ENCODE measurements at places on chromosomes 5 and 9.

DNA sequence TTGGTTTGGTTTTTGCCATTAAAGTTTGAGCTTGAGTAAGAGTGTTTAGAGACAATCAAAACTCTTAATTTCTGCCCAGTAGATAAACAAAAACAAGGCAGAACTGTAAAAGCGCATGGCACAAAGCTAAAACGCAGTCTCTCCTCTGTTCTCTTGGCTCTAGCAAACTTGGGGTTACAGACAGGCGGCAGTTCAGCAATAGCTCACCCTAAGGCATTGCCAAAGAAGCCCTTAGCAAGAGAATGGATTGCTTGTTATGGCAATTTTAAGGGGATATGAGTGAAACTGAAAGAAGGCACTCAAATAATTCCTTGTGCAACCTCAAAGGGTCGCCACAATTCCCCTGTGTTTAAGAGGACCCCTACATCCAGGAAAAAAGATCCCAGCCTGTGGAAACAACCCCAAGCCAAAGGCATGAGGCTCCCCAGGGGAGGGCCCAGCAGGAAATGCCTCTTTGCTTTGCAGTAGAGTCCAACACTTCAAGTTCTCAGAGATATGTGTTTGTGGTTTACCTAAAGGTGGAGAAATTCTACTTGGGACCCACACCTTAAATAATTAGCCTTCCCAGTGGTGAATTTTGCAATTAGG is 317.0 kb upstream of the MPDZ start:
- DNase-seq: no peak

DNA sequence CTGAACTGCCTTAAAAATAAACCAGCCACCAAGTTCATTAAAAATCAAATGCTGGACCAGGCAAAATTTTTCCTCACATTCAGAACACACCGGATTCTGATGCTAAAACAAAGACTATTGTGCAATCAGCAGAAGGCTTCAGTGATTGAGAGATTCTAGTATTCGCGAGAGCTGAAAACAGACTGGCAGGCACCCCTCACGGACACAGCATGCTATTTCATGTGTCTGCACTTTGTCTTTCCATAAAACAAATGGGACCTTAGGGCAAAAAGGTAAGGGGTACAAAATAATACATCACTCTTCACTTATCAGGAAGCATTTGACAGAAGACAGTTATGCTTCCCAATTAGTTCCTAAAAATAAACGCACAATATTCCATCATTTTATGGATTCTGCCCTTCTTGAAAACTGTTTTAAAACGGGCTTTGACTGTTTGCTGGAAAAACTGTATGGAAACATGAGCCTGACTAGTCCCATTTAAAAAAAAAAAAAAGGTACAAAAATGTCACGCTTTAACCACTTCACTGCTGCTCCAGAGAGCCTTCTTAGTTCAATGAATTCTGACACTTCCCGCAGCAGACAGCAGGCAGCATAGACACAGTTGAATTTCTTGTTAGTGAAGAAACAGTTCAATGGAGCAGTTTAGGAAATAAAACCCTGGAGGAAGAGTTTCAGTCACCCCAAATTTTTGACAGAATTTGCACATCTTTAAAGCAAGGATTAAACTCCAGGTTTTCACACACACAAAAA is 99.2 kb downstream of the MED27 start:
- no peak for DNase-seq

- no peak for DNase-seq
Measured at GRCh38 chr5:150801117-150801927, 22.8 kb downstream of the SMIM3 start.

- no peak for DNase-seq
Measured at GRCh38 chr9:21919377-21920362, 74.5 kb downstream of the CDKN2A start.

- DNase-seq: no peak
Measured at GRCh38 chr5:60346393-60346792, 353.6 kb downstream of the DEPDC1B start.

DNA sequence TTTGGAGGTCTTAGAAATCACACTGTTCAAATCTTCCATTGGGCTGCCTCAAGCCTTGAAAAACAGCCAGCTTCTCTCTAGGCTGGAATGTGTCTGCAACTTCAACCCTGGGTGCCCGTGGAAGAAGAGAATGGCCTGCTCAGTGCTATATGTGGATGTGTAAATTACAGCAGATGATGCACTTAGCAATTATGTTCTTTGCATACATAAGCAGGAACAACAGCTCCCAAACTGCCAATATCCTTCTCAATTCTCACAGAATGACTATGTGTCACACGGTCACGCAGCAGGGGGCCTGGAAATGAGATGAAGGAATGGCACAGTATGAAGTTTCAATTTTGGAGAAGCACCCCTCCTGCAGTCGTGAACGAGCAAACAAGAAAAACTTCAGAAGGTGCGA is 175.2 kb upstream of the SMARCA2 start:
- no peak for DNase-seq

GRCh38 chr9:127161081-127161624 is 38.7 kb upstream of the ANGPTL2 start:
- no peak for DNase-seq

DNA sequence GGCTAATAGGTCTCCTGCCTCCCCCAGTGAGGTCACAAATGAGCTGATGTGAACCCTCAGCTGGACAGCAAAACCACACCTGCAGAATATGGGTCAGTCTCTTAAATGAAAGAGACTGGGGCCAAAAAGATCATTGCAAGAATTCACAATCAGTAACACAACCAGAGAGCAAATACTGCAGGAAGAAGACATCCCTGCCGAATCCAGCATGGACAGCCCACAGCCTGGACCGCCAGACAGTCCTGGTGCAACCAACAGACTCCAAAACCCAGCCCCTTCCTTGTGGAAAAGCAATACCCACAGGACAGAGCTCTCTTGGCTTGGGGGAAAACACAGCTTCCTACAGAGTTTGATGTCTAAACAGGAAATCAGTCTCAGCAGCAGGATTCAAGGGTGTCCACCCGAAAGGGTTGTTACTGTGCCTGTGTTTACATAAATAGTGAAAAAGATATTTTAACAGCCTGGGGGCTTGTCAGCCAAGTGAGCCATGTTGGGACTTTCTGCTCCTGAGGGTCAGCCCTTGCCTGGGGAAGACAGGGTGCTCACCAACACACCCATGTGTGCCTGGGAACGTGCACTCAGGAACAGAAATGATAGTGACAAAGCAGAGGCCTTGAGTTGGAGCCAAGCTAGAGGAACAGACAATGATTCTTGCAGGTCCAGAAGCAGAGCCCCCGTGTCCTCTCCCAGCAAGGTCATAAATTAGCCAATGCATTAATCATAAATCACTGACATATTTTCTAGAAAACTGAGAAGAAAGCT is 106.2 kb downstream of the SEMA5A start:
- no peak for DNase-seq

GRCh38 chr5:170483701-170484458 is 19.9 kb upstream of the KCNIP1 start:
- no peak for DNase-seq

GRCh38 chr5:18736051-18736398 is 1101.8 kb downstream of the TAF11L14 start:
- DNase-seq: no peak

DNA sequence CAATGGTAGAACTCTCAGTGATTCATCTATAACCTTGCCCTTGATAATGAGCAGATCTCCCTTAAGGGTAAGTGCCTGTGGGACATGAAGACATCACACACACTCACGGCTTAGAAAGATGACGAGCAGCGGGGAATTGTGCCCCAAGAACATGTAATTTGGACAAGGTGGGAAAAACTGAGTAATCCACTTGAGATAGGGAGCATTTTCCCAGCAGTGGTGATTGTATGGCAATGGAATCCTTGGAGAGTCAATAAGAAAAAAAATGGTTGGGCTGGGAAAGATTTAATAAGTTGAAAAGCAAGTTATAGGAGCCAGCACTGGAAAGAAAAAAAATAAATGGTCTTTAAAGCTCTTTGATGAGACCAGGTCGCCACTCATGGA is 193.1 kb downstream of the GLIS3 start:
- DNase-seq: no peak

DNA sequence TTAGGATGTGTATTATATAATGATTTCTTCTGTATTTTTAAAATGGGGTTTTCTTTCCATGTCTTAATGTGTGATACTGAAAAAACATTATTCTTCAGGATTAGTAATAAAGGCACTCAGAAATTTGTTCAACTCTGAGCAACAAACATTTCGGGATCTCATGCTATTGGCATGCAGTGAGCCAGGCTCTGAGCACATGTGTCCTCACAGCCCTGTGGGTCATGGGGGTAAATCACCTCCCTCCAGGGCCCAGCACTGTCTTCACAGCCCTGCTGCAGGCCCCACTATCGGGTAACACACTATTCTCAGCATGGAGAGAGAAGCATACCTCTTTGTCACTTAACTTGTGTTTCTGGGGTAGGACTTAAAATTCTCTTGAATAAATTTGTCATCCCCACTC is 14.0 kb downstream of the TMEM174 start:
- no peak for DNase-seq

GRCh38 chr5:132466433-132467286 is 23.9 kb downstream of the IRF1 start:
- peak; percentile 48 for DNase-seq

GRCh38 chr9:114919611-114920010 is 10.8 kb downstream of the TNFSF8 start:
- DNase-seq: no peak

GRCh38 chr9:110356639-110357395 is 19.2 kb upstream of the TXNDC8 start:
- no peak for DNase-seq

DNA sequence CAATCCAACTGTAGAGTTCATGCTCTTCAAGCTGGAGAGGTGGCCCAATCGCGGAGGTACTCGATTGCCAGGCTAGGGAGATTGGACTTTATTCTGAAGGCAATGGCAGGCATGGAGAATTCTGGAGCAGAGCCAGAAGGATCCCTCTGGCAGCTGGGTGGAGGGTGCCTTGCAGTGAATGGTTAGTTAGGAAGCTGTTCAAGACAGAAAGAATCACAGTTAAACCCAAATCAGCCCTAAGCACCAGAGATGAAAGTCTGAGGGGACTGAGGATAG is 182.4 kb downstream of the RGS3 start:
- DNase-seq: no peak

DNA sequence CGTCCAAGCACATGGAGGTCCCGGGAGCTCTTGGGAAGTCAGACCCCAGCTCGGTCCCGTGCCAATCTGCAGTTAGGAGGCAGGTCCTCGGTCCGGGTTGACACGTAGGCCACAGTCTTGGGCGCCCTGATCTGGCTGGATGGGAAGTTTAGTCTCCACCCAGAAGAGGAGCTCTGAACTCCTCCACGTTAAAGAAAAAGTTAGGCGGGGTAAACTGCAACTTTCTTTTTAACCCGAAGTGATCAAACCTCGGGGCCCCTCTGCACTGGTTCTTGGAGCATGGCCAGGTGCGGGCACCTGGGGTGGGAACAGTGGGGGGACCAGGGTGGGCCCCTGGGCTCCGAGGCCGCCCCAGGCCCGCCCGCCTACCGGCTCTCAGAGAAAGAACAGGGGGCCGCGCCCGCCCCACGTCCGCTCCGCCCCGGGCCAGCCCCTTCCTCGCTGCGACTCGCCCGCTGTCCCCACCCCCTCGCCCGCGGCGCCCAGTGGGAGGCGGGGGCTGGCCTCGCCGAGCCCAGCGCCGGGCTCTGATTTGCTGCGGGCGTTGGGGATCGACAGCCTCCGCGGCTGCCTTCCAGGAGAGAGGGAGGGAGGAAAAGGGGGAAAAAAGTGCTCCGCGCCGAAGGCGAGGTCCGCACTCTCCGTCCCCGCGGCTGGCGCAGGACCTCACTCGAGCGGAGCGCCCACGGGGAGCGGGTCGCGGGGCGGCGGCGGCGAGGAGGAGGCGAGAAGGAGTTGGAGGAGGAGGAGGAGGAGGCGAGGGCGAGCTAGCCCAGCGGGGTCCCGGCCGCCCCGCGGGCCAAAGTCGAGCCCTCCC is at the start of gene COL5A1:
TSS of gene COL5A1 (plus strand) at position 631 of the 817 bp plus-strand sequence. CDS start 385 bp downstream, outside the sequence.
- DNase-seq: no peak

DNA sequence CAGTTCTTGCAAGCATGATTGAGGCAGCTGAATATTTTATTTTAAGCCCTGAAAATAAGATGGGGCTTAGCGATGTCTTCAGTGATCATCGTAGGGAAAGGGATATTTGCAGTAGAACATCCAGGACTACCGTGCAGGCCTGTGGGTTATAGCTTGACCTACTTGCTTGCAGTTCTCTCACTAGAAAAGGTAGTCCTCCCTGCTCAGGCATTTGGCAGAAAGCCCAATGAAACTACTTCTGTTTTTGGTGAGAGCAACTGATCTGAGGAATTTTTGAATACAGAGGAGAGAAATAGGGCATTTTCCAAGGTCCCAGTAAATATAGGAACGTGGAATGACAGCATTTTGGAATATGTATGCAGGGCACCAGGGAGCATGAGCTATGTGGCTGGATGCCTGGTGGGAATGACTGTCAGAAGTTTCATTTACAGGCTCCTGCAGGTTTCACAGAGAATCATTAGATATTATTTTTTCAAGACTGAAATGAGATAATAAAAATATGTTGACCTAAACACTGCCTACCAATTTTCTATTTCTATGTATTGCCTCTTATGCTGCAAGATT is 417.9 kb upstream of the ACTBL2 start:
- DNase-seq: no peak

DNA sequence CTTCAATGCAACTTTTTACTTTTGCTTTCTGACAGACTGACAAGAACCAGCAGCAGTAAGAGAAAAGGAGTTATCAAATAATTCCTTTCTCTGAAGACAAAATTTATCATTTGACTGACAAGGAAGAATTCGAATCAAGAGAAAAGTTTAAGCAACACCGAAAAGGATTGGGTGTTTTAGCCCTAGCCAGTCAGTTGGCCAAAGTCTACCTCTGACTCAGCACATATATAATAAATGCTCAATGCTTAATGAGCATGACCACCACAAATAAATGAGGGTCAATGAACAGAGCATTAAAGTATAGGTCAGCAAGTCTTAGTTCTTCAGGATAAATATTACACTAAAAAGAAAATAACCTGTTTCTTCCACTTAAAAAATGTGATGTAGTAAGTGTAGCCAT is 1603.5 kb upstream of the C9orf72 start:
- DNase-seq: no peak

DNA sequence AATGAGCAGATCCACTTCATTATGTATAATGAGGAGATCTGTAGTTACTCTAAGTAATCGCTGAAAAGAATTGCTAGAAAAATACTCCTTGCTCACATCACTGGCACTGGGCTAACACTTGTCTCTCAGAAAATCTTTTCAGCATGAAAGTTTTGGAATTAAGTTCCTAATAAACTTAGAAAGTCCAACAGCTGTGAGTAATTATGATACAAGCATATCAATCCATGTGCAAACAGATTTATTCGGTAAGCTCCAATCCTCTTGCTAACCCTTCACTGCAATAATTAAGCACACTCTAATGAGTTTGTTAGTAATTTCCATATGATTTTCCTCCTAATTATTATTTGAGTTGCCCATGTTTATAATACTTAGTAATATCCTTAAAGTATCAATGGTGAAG is 652.6 kb upstream of the WWC1 start:
- no peak for DNase-seq

DNA sequence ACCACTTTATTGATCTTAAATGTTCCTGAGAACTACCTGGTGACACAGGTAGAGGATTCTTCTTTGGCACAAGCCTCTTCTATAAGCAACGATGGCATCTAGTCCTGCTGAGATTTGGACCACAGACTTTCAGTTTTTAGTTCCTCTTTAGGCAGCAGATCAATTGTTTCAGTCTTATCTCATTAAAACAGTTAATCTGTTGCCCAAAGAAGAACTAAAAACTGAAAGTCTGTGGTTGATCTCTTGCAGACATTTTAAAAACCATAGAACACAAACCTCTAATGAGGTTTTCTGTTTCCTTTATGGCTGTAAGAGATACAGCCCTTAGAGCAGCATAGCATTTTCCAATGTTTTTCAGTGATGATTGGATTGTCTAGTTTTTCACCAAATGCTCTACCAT is 480.9 kb downstream of the MTRR start:
- no peak for DNase-seq

GRCh38 chr9:92738661-92739081 is 26.0 kb downstream of the BICD2 start:
- no peak for DNase-seq
